Ovary (tissue), 10 donors: ENCODE measurements at places on chromosomes 6 and 20.

DNA sequence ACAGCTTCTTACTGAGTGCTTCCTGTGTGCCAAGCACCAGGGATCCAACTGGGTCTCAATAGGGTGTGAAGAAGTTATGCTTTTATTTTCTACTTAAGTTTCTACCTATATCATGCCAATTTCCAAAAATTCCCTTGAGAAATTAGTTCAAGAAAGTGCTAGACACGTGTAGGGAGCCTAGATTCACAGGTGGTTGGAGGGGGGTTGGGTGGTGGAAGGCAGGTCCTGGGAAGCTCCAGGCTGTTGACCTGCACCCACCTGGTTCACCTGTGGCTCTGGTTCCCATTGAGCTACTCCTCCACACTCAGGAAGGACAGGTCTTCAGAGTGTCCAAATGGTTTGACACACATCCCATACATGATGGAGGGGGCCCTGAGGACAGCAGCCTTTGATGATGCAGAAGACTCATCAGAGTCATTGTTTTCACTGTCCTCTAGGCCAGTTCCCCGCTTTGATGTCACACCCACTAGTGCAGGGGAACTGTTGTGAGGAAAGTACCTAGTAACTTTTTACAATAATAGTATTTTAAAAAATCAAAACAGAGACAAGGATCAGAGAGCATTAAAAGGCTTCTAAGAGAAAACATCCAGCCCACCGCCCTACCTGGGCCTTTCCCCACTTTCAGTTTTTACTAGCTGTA is 39.8 kb upstream of the MYL9 start:
- no peaks in the 10 kb centered on the region for H3K36me3 ChIP-seq
- no peaks in the 10 kb centered on the region for H3K27me3 ChIP-seq
- DNase-seq, result no peak
- no peak overlapping the region for H3K4me3 ChIP-seq

DNA sequence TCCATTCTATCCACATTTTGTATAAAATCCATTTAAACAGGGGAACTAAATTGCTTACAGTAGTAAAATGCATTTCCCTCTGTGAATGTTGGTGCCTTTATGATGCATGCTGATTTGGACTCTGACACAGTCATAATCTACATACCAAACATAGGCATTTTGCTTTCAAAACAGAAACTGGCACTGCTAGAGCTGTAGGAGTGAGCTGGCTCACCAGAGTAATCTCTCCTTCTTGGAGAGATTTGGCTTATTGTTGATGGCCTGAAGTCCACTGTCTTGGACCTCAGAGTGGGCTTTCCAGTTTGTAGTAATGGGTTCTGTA is 363.2 kb upstream of the FLRT3 start:
- H3K4me3 ChIP-seq, result no peak overlapping the region
- no peak for DNase-seq
- H3K27me3 ChIP-seq, result no peaks in the 10 kb centered on the region
- H3K27ac ChIP-seq, result no peak overlapping the region
- H3K36me3 ChIP-seq, result no peaks in the 10 kb centered on the region

- no peak for DNase-seq
- no peaks in the 10 kb centered on the region for H3K36me3 ChIP-seq
- no peaks in the 10 kb centered on the region for H3K4me1 ChIP-seq
Observed at GRCh38 chr6:168061269-168062210, 17.5 kb downstream of the FRMD1 start.

- DNase-seq, result no peak
- no peak overlapping the region for H3K27ac ChIP-seq
- no peaks in the 10 kb centered on the region for H3K27me3 ChIP-seq
- H3K4me1 ChIP-seq, result no peaks in the 10 kb centered on the region
Observed at GRCh38 chr20:47183367-47183766, 173.1 kb downstream of the ZMYND8 start.

GRCh38 chr6:30964075-30964474 is 19.4 kb upstream of the MUC21 start:
- H3K36me3 ChIP-seq, result no peaks in the 10 kb centered on the region
- H3K4me3 ChIP-seq, result no peak overlapping the region
- H3K27me3 ChIP-seq, result no peaks in the 10 kb centered on the region
- no peak for DNase-seq
- H3K4me1 ChIP-seq, result no peaks in the 10 kb centered on the region

DNA sequence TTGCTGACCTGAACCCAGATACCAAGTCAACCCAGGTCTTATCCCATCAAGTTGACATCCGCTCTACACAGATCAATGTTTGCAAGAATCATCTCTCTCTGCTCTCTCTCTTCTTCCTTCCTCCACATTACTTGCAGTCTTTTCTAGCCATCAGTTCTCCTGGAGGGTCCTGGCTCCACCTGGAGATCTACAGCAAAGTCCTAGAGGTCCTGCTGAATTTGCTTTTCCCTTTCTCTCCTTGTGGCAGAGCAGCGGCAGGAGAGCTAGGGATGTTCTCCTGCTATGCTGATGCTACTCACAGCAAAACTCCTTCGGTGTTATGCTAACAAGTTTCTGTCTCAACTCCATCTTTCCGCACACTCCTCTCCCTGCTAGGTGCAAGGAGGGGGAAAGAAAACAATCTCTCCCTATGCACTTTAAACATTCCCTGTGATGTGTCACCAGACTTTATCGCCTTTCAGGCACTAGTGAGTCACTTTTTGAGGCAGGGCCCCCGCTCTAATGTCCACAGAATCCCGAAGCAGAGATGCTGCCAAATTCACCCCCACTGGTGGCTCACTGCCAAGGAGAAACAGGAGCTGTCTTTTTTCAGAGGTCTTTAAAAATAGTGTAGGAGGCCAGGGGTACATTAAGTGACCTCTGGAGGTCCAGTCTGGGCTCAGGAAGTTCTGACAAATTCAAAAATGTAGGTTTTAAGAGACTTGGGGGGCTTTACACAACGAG is 62.6 kb downstream of the FAM50B start:
- no peaks in the 10 kb centered on the region for H3K27me3 ChIP-seq
- no peaks in the 10 kb centered on the region for H3K36me3 ChIP-seq
- H3K4me1 ChIP-seq, result peaks cover 3% of the 10 kb centered on the region
- peak; percentile 79 for DNase-seq
- no peak overlapping the region for H3K27ac ChIP-seq

DNA sequence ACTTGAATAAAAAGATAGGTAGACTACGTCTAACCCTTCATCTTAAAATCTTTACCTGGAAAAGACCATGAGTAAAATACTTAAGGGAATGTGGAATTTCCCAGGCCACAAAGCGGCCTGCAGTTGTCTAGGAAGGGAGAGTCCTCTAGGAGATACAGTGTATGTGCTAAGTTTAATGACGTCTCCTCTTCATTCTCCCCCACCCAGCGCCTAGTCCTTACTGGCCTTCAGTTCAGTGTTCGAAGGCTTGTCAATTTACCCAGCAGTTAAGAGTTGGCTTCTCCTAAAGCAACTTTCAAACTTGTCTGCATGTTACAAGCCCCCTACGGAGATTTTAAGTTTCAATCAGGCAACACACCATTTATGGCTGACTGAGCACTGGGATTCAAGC is 35.2 kb downstream of the HFE start:
- no peak overlapping the region for H3K4me3 ChIP-seq
- H3K4me1 ChIP-seq, result no peaks in the 10 kb centered on the region
- H3K27ac ChIP-seq, result peak overlapping the region; percentile 93
- H3K27me3 ChIP-seq, result no peaks in the 10 kb centered on the region
- no peak for DNase-seq

- H3K27ac ChIP-seq, result no peak overlapping the region
- H3K36me3 ChIP-seq, result no peaks in the 10 kb centered on the region
- no peak overlapping the region for H3K4me3 ChIP-seq
- no peak for DNase-seq
- no peaks in the 10 kb centered on the region for H3K27me3 ChIP-seq
- H3K4me1 ChIP-seq, result no peaks in the 10 kb centered on the region
Observed at GRCh38 chr6:97150932-97151331, 132.1 kb downstream of the MMS22L start.

DNA sequence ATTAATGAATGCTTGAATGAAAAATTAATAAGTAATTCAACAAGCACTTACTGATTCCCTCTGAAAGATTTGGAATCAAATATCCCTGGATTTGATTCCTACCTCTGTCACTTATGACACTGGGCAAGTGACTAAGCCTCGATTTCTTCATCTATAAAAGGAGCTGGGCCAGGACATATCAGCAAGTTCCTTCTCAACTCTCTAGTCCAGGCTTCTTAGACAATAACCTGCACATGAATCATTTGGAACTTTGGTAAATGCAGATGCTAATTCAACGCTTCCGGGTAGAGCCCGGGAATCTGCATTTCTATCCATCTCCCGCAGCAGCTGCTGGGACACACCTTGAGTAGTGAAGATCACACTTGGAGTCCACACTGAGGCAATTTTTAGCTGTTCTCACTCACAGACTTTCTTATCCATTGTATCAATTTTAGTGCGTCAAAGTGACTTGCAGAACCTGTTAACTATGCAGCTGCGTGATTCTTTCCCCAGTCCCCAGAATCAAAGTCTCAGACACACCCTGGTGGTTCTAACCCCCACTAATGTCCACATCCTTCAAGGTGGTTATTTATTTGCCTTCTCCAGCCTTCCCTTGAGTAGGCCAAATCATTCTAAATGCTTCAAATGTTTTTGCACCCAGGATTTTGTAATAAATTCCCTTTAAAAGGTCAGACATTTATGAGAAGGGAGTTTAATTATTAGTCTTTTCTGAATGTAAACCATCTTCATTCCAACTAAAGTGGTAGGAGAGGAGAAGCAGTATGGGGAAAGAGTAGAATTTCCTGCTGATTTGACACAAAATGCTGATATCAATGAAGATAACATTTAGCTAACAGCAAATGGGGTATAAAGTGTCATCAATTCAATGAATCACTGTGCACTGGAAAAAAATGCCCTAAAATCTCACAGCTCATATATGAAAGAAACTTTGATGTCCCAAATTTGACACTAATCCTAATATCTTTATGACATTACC is 26.0 kb upstream of the CCND3 start:
- H3K36me3 ChIP-seq, result no peaks in the 10 kb centered on the region
- H3K27me3 ChIP-seq, result no peaks in the 10 kb centered on the region
- no peak for DNase-seq
- H3K27ac ChIP-seq, result no peak overlapping the region
- H3K4me3 ChIP-seq, result no peak overlapping the region
- H3K4me1 ChIP-seq, result no peaks in the 10 kb centered on the region

DNA sequence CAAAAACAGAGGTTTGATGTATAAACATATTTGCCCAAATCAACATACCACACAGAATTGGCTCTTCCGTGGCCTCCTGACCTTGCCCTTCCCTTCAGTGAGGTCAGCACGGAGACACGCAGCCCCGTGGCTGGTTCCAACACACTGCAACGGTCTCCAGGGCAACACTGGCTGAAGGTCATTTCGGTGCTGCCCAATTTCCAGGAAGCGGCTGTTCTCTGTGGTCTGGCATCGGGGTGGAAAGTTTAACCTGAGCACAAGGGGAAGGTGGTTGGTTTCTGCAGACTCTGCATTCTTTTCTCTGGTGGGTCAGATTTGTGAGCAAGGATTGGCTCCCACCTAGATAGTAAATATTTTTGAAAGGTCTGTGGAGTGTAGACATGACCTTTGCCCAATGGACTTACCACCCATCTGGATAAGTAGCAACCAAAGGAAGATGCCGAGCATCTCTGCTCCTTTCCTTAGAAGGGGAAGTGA is 177.6 kb upstream of the PHACTR1 start:
- H3K27me3 ChIP-seq, result no peaks in the 10 kb centered on the region
- H3K36me3 ChIP-seq, result no peaks in the 10 kb centered on the region
- H3K4me1 ChIP-seq, result peaks cover 2% of the 10 kb centered on the region

DNA sequence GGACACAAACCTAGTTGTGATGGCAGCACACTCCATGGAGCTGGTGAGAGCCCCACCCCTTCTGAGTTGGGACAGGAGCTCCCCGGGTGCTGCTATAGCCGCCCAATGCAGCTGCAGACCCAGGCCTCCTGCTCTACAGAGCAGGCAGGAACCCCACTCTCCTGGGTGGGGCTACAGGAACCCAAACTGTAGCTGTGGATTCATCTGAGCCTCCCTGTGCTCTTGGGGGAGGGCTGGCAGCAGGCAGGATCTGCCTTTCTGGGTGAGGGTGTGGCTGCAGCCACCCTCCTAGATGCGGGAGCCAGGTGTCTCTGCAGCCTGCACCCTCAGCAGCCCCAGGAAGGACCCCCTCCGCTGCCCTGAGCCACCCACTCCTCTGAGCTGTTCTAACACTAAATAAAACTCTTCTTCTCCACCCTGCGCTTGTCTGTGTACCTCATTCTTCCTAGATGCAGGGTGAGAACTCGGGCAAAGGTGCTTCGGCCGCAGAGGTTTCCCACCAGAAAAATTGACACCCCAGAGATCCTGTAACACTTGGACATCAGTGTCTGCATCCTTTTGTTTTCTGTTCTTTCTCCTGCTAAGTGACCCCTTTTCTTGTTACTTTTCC is 55.2 kb upstream of the KIF13A start:
- no peak overlapping the region for H3K4me3 ChIP-seq
- no peaks in the 10 kb centered on the region for H3K27me3 ChIP-seq
- peaks cover 8% of the 10 kb centered on the region for H3K4me1 ChIP-seq
- DNase-seq, result no peak
- H3K27ac ChIP-seq, result peak overlapping the region; percentile 21
- H3K36me3 ChIP-seq, result no peaks in the 10 kb centered on the region

- H3K36me3 ChIP-seq, result no peaks in the 10 kb centered on the region
- H3K27me3 ChIP-seq, result no peaks in the 10 kb centered on the region
- no peak for DNase-seq
- no peaks in the 10 kb centered on the region for H3K4me1 ChIP-seq
Observed at GRCh38 chr6:91221072-91221720, 634.3 kb upstream of the MAP3K7 start.

- no peak overlapping the region for H3K27ac ChIP-seq
- no peaks in the 10 kb centered on the region for H3K36me3 ChIP-seq
- no peaks in the 10 kb centered on the region for H3K27me3 ChIP-seq
- no peak for DNase-seq
Observed at GRCh38 chr6:29679962-29680361, 990 bp downstream of the ZFP57 start.
